Stimulated activated CD4-positive, alpha-beta T cell treated with anti-CD3 and anti-CD28 coated beads, Interleukin-2, amount 100 ng/mL, for 48 hours (primary cell): ENCODE measurements at places on chromosomes 7 and 10.

GRCh38 chr7:149773446-149774236 lies at the start of gene ZNF467:
ZNF467 (minus strand) TSS chr7:149773588; CDS start chr7:149771032, 2,556 bp downstream.
- no peak for DNase-seq

DNA sequence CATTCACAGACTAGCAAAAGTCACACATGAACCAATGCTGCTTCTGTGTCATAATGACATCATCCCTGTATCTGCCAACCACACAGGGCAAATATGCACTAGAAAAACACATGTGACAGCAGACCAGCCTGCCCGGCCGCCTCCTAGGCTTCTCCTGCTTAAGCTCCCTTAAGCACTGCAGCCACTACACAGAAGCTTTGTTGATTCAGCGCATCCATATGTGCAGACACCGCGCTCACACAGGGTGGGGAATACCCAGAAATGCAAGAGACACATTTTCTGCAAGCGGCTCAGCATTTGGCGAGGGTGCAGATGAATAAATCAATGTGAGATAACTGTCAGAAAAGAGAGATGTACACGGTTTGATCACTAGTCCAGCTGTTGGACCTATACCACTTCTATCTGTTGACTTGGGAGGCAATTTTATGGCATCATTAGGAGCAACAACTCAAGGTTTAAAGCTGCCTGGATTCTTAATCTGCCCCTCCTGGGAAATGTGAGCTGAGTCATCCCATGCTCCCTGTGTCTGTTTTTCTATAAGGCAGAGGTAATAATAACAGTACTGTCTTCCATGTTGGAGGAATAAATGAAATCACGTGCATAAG lies 33.4 kb downstream of the CPXM2 start:
- DNase-seq: no peak

DNA sequence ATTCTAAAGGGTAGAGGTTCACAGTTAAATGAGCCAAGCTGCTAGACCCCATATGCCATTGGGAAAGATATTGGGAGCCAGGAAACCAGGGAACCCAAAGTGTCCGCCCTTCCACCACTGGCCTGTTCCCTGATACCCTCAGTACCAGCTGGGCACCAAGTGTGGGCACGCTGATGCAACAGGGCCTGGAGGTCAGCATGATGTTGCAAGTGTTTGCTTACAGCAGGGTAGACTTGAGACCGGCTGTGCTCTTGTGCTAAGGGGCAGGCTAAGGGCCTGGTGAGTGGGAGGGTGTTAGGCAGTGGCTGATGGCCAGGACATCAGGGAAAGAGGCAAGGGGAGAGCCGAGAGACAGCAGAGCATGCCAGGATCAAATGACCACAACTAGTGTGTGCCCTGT lies 21.0 kb upstream of the MYL7 start:
- no peak for DNase-seq

DNA sequence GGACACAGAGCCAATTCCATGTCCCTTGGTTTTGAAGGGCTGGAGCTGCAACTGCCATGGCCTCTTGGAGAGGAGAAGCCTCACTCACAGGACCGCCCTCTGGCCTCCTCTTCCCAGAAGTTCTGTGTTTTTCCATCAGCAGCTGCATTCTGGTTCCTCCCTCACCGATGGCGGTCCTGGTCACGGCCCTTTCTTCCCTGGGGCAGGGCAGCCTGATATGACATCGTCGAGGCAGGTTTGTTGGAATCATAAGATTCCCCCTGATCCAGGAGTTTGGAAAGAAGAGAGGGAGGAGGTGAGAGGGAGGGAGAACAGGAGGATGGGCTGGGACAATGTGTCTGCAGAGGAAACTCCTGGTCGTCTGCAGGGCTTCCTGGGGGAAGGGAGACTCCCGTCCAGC lies 82.7 kb upstream of the PDZD8 start:
- DNase-seq: no peak
